ENCODE measurements at places on chromosomes 4 and X.
A peak's percentile ranks its signal among the peaks of the same experiment; 100 is the strongest.

DNA sequence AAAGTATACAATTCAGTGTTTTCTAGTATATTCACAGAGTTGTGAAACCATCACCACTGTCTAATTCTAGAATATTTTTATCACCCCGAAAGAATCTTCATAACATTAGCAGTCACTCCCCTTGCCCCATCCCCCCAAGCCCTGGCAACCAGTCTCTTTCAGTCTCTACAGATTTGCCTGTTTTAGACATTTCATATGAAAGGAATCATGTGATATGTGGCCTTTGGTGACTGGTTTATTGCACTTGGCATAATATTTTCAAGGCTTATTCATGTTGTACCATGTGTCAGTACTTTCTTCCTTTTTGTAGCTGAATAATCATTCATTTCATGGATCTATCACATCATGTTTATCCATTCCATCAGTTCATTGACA lies 371.7 kb downstream of the AFF2 start:
- no peak for DNase-seq

DNA sequence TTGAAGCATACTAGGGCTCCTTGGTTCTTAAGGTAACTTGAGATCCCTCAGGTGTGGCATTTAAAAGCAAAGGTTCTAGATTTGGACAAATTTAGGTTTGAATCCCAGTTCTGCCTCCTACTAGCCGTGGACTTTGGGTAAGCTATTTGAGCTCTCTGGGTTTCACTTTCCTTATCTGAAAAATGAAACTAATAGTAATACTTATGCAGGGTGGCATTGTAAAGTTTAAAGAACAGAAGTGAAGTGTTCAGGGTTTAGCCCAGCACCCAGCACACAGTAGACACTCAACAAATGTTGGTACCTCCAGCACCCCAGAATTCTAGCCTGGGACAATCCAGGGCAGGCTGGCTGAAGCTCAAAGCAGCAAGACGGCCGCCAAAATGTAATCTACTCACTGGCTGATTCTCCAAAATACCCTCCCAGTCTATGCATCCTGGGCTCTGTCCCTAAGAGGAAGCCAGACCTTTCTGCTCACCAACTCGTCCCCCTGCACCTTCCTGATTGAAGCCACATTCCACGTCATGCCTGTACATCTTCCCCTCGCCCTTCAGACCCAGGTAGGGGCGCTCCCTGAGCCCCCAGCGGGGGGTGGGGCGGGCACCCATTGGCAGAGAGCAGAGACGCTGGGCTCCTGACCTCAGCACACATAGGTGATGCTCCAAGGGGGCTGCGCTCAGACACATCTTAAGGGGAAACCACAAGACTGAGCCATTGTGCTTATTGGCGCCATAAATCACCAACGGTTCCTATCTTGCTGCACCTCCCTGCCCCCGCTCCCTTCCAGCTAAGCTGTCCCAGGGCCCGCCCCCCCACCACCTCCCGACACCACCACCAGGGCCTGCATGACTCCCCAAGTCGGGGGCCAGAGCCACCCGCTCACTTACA lies 160.6 kb downstream of the BCOR start:
- no peak for DNase-seq

DNA sequence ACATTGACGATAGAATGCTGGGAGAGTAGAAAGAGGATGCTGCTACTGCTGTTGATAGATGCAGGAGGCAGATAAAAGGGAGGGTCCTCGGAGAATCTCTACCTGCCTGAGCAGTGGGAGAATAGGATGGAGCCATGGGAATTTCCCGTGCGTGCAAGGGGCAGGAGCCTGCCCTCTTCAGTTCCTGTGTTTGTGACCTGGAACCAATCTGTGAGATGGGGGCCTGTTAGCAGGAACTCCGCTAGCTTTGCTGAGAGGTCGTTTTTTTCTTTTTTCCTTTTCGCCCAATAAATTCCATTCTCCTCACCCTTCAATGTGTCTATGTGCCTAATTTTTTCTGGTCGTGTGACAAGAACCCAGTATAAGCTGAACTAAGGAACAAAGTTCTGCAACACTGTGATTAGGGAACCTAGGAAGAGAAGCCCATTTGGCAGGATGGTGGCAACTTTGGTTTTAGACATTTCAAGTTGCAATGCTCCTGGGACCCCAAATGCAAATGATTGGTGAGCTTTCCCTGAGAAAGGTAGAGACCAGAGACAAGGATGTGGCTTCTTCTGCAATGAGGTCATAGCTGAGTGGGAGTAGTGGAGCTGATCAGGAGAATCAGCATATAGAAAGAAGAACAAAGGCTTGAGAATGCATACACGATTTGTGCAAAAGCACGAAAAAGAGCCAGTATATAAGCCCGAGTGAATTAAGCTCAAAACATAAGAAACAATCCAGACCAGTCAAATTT lies 23.9 kb downstream of the SLC39A8 start:
- DNase-seq: no peak

DNA sequence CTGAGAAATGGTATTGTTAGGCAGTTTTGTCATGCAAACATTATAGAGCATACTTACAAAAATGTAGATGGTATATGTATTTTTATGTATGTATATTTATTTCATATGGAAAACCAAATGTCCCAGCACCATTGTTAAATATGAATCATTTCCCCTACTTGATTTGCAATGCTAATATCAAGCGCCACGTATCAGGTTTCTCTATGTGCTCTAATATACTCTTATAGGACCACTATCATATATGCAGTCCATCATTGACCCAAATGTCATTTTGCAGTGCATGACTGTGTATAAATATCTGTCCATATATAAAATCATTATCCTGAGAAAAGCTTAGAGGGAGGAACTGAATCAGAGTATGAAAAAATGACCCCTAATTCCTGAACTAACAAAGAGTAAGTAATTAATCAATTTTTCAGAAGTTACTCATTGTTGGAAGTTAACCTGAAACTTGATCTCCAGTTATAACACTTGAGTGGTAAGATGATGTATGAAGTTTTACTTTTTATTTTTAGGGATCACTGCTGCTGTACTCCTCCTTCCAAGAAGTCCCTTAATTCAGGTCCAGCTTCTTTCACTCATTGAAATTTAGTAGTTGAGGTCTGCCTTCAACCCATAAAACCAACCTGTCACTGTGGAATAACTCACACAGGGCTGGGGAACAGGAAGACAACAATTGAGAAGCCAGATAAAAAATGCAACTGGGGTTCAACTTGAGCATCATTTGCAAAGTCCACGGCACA lies 134.8 kb upstream of the LDB2 start:
- DNase-seq: no peak

DNA sequence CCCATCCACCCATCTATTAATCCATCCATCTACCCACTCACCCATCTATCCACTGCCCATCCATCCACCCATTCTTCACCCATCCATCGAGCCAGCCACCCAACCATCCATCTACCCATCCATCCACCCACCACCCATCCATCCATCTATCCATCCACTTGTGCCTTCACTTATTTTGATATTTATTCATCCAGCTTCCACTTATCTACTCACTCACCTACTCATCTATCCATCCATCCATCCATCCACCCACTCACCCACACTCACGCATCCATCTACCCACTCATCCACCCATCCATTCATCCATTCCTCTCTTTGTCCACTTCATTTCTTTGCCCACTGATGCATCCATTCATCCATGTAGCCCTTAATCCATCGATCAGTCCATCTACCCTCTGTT lies 72.9 kb upstream of the AFAP1 start:
- DNase-seq: no peak

DNA sequence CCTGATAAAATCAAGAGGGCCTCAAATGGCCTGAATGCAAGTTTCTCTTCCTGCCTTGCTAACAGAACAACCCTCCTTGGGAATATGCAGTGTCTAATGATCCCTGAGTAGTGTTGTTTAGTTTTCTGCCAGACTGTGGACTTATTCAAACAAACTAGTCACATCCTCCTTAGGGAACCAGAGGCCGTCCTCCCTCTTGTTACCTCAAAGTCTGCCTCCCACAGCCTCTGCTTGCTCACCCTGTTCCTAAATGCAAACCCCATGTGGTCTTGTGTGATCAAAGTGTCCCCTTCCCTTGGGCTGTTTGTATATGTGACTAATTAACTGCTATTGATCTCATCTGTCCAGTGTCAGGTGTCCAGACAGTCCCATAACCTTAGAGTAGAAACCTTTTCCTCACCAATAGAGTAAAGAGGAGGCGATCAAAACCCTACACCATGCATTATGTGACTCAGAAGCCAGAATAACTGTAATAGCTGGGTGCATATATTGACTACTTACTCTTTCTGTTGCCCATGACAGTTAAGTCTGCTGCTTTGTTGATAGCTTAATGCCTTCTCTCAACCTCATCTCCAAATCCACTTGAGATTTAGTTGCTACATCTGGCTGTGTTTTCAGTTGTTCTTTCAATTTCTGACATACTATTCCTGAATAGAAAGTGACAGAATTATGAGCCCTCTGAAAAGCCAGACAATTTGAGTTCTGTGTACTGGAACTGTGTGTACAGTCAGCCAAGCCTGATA lies 473.0 kb upstream of the NWD2 start:
- no peak for DNase-seq

DNA sequence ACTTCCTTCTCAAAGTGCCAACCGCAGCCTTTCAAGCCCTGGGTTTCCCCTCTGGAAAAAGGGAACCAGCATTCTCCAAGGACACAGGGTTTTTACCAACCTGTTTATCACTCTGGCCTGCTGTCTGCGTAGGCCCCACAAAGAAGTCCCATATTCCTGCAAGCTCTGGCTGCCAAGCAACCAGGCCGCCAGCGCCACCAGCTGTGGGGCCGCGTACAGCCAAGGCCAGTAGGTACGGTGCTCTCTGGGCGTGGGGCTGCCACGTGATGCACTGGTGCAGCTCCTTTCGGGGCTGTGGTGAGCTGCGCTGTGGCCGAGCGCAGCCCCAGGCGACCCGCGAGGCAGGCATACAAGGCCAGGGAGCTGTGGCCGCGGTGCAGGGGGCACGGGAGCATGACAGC lies 22.1 kb downstream of the LUZP4 start:
- no peak for DNase-seq

GRCh38 chrX:119646515-119646914 lies 40.3 kb upstream of the NKRF start:
- DNase-seq: no peak

DNA sequence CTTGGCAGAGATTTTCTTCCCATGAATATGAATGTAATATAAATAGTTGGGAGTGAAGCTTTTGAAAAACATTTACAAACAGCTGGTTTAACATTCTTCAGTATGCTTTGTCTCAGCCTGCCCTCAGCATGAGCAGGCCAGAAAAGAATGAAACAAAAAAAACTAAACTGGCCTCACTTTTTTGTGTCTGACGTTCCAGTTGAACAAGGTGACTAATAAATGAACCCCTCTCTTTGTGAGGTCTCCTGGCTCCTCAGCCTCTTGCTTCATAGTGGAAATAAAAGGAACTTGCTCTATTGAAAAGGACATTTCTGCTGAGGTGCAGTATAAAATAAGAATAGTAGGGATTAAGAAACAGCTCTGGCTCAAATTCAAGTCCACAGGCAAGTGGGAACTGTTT lies 9.4 kb downstream of the CHST7 start:
- DNase-seq: no peak

GRCh38 chrX:113747274-113747973 lies 836.5 kb upstream of the HTR2C start:
- DNase-seq: no peak

- no peak for DNase-seq
Observed at GRCh38 chrX:68983004-68983857, 154.4 kb downstream of the EFNB1 start.

DNA sequence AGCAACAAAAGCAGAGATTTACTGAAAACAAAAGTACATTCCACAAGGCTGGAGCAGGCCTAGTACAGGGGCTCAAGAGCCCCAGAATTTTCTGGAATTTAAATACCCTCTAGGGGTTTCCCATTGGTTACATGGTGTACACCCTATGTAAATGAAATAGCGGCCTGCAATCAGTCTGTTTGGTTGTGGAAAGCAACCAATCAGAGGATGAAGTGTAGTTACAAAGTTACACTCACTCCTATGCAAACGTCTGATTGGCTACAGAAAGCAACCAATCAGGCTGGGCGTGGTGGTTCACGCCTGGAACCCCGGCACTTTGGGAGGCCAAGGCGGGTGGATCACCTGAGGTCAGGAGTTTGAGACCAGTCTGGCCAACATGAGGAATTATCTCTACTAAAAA lies 13.8 kb upstream of the TXLNG start:
- DNase-seq: no peak

DNA sequence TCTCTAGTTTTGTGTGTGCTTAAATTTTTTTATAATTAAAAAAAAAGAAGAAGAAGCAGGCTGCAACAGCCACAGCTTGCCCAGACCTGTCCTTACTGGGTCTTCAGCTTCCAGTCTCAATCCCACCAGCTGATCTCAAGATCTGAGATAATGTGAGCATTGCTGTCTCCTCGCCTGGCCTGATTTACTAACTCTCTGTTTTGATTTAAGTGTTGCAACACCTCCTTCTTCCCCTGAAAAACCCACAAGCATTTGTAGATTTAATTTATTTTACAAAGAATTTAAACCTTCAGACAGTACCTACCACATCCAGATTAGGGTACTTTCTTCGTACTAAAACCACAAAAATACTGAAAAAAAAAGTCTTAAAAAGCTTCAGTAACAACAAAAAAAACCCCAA lies 38.0 kb downstream of the FAM241A start:
- DNase-seq: no peak

DNA sequence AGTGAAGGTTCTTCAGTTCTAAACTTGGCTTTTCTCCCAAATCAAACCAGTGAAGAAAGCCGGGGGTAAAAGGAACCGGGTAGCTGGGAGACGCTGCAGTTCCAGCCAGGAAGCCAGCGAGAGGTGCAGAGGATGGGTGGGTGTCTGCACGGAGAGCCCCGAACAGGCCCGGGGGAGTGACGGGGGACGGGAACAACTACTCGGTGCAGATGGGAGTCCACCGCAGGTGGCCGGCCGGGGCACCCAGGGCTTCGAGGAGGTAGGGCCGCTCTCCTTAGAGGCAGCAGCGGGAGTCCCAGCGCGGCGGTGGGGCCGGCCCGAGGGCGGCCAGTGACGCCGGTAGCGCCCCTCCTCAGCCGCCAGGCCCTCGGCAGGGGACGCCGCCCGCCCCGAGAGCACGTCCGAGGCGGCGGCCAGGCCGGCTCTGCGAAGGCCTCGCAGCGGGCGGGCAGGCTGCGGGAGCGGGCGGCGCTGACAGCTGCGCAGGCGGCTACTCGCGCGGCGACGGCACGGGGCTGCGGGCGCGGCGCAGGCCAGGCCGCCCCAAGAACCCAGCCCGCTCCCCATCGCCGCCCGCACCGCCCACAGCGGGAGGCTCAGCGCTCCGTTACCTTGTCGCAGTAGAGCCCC lies 449 bp downstream of the FBXL5 start:
- DNase-seq: peak; percentile 15

- DNase-seq: no peak
Observed at GRCh38 chr4:152508386-152508785, 27.5 kb downstream of the FBXW7 start.

- no peak for DNase-seq
Observed at GRCh38 chr4:155085843-155086530, 122.4 kb upstream of the NPY2R start.

DNA sequence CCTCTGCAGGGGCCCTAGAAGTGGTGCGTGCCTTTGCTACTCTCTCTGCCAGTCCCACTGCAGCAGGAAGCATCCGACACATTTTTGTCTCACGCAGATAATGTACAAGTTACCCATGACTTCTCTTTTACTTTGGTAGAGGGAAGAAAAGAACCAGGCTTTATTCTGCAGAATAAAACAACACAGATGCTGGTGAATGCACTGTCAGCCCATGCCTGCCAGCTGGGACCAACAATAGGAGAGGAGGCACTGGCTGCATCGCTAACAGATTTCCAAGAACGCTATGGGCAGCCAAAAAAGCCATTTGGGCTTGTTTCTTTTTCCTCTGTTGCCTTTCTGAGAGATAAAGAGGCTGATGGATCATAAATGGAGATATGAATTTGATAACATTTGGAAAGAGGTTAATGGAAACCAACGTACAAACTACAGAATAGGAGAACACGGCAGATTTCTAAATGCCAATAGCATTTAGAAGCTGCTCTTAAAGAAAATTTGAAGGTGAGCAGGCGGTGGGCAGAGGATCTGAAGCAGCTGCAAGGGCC lies 47.5 kb upstream of the IGFBP7 start:
- no peak for DNase-seq

All from stimulated activated CD4-positive, alpha-beta T cell treated with anti-CD3 and anti-CD28 coated beads, Interleukin-1b, Interleukin-23, amount 100 ng/mL, for 1 hour (primary cell).